Stimulated activated CD8-positive, alpha-beta memory T cell treated with anti-CD3 and anti-CD28 coated beads, Interleukin-7, amount 100 ng/mL, for 4 hours (primary cell): ENCODE measurements at places on chromosomes 11 and 22.

DNA sequence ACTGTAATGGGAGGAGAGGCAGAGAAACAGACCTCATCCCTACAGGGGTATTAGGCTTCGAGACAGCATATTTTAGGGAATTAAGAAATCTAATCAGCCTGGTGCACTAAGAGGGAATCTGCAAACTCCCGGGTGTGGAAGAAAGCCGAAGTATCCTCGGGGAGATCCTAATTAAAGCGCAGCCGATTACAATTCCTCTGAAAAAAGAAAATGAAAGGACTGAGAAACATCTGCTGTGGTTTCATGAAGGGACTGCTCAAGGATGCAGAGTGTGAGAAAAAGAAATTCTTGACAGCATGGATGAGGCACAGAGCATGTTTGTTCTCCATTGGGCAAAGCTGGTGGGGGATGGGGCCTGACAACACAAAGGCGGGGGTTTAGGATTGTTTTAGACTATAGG, 290.0 kb upstream of the LARGE1 start:
- DNase-seq: no peak

GRCh38 chr11:120064341-120064740, 73.6 kb downstream of the TRIM29 start:
- no peak for DNase-seq

DNA sequence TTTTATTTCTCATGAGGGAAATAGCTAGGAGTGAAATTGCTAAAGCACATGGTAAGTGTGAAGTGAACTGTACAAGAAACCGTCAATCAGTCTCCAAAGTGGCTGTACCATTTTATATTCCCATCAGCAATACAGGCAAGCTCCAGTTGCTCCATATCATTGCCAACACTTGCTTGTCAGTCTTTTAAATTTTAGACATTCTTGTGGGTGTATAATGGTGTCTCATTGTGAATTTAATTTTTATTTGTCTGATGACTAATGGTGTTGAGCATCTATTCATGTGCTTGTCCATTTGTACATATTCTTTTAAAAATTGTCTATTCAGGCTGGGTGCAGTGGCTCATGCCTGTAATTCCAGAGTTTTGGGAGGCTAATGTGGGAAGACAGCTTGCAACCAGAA, 34.1 kb upstream of the SMCO4 start:
- no peak for DNase-seq

DNA sequence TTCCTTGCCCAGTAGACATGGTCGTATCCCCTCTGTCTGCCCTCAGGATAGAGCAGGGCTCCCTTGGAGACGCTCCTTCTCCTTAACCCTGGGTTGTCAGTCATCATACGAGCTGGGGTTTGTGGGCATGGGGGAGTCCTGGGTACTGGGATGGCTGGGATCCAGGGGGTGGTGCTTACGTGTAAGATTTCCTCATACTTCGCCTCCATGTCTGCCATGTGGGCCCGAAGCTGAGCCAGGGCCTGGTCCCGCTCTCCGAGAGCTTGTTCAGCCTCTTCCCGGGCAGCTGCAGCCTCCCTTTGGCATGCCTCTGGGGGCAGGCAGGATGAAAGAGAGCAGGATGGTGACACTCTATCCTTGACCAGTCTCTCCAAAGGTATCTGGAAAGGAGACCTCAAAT, 5.3 kb downstream of the NHERF4 start:
- no peak for DNase-seq
